Fibroblast of lung (primary cell): ENCODE measurements at places on chromosomes 13 and 19.

- no peak for DNase-seq
Observed at GRCh38 chr13:98606296-98606695, 29.4 kb upstream of the STK24 start.

DNA sequence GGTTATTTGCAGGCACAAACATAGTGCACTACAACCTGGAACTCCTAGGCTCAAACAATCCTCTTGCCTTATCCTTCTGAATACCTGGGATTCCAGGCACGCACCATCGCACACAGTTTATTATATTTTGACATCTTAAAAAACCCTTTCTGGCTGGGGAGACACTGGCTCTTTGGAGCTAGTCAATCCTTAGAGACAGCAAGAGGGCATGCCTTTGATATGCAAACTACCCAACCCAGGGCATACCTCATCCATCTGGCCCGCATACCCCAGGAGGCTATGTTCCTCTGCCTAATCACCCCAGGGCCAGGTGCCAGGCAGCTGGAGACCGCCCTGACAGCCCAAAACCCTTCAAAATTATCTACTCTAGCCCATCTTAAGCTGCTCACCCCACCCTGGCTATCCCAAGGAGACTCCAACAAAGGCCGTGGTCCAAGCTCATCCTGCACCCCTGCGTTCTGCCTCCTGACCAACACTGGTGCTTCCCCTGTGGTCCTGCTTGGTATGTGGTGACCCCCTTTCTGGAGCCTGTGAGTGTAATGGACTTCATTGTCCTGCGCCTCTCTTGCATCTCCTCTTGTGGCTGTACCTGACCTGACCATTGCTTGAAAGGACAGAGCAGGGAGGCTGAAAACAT, 86.4 kb downstream of the RGCC start:
- DNase-seq, result peak; percentile 42

DNA sequence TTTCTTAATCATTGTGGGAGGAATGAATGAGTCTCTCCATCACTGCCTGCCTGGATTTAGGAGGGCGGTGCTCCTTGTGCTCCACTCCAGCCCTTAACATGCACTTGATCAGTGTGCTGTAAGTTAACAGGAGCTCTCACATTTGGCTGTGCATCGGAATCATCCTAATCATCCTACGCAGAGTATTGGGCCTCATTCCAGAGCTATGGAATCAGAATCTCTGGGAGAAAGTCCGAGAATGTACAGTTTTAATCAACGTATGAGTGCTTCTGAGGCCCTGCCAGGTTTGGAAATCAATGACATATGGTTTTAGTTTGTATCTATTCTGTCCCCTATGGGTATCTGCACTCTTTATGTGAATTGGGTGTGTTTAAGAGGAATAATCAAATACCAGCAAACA, 34.9 kb upstream of the DCLK1 start:
- no peak for DNase-seq

DNA sequence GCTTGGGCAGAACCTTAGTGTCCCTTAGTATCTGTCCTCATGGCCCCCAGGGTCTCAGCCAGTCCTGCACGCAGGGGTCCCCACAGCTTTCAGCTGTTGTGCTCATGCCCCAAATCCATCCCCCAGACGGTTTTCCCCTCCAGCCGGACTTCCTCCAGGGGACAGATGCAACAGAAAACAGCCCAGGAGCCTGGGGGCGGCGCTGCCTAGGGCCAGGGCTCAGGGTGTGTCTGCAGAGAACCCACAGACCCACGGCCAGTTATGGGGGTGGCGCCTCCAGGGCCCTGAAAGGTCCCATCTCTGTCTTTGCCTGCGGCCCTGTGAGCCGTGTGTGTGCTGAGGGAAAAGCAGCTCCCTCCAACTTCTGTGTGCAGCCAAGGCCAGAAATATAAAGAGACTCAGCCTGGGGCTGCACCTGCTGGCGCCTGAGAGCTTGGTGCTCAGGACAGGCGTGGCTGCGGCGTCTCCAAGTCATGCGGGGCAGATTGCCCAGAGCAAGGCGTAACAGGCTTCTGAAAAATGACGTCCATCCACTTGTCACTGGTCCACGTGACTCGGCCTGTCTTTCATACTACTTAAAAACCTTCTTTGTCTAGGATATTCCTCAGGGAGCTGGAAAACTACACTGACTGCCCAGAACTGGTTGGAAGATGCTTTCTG, 22.1 kb upstream of the F7 start:
- peak; percentile 30 for DNase-seq

- no peak for DNase-seq
Observed at GRCh38 chr19:30663611-30664174, 291.5 kb downstream of the ZNF536 start.

DNA sequence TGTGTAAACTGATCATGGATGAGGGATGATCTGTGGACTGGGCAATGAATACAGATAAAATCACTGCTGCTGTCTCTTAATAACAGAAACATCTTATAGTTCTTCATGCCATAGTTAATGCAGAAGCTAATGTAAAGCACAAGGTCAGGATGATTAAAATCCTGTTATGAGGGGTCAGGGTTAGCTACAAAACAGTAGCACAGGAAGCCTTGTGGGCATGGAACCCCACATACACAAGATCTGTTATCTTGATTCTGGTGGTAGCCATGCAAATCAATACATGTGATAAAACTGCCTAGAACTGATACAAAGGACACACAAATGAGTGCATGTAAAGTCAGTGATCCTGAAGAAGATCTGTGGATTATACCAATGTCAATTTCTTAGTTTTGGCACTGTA, 96.4 kb downstream of the KLF12 start:
- no peak for DNase-seq

DNA sequence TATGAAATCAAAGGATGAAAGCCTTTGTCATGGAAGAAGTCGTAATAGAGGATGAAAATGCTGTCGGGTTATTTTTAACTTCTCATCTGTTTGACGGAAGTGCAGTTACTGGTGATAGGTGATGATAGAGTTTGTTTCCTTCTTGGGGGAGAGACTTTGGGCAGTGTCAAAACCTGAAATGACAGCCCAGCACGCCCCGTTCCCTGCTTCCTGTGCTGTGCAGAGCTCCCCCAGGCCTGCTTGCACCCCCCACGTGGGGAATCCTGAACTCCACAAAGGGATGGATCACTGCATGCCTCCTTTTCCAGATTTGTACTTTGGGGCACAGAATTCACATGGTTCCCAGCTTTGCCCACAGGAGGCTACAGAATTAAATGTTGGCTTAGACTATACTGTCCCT, 102.7 kb downstream of the ATP11A start:
- no peak for DNase-seq

- DNase-seq, result no peak
Observed at GRCh38 chr19:30266687-30267086, 105.5 kb upstream of the ZNF536 start.

DNA sequence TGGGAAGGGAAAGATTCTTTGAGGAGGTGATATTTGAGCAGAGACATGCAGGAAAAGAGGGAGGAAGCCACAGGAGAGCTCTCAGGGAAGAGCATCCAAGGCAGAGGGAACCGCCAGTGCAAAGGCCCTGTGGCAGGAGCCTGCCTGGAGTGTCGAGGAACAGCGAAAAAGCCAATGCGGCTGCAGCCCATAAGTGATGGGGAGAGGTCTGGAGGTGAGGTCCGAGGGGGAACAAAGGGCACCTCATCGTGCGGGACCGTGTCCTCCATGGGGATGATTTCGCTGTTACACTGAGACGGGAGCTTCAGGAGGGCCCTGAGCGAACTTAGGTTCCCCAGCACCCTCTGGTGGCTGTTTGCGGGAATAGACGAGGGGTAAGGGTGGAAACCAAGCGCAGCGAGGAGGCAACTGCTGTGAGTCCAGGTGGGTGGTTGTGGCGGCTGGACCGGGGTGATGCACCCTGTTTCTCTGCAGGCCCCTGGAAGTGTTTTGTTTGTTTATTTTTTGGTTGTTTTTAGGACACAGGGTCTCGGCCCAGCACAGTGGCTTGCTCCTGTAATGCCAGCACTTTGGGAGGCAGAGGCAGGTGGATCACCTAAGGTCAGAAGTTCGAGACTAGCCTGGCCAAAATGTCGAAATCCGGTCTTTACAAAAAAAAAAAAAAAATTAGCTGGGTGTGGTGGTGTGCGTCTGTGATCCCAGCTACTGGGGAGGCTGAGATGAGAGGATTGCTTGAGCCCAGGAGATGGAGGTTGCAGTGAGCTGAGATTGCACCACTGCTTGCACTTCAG, 5.9 kb upstream of the EHD2 start:
- DNase-seq, result peak; percentile 76

DNA sequence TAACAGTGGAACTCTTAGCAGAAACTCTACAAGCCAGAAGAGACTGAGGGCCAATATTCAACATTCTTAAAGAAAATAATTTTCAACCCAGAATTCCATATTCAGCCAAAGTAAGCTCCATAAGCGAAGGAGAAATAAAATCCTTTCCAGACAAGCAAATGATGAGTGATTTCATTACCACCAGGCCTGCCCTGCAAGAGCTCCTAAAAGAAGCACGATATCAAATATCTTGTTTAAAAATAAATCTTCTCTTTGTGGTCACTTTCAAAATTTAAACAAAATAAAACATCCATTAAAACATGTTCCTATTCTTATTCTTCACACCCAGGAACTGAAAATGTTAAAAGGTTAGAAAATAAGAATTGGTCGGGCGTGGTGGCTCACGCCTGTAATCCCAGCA, 13.7 kb downstream of the MICU2 start:
- DNase-seq, result peak; percentile 27

- no peak for DNase-seq
Observed at GRCh38 chr19:16258440-16258903, 60.8 kb downstream of the AP1M1 start.

GRCh38 chr13:46728777-46729176, 68.2 kb downstream of the ESD start:
- DNase-seq, result peak; percentile 5
